ENCODE measurements at places on chromosomes 2 and 18. TPM values are rescaled to one million over a fixed set of nuclear protein-coding genes. Genes with fewer than 3 reads are reported as not detected.

CNGA3 gene
- not detected for total RNA-seq

CDCA7 gene
- total RNA-seq = 47.0 TPM

POTEC gene
- total RNA-seq = not detected

DUSP19 gene
- 0.41 TPM for total RNA-seq

MFSD2B gene
- 0.15 TPM for total RNA-seq

MEP1B gene
- 0.15 TPM for total RNA-seq

DPY30 gene
- total RNA-seq = 119 TPM

TNFRSF11A gene
- 6.3 TPM for total RNA-seq

EGR4 gene
- 0.27 TPM for total RNA-seq

WNT6 gene
- total RNA-seq = not detected
